Cerebellum (tissue), 4 donors: ENCODE measurements at places on chromosomes 16 and 17.

- DNase-seq, result peak; percentile 87
Observed at GRCh38 chr16:77469634-77470033, 34.8 kb upstream of the ADAMTS18 start.

DNA sequence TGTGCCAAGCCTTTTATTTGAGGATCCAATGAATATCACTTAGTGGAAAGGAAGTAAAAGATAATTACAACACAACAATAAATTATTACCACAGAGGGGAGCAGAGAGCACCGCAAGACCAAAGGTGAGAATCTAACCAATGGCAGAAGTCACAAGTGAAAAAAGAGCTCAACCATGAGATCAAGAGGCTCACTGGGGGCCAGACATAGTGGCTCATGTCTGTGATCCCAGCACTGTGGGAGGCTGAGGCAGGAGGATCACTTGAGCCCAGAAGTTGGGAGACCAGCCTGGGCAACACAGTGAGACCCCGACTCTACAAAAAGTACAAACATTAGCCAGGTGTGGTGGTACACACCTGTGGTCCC, 17.7 kb downstream of the ANKRD11 start:
- DNase-seq, result no peak

- DNase-seq, result no peak
Observed at GRCh38 chr17:52465407-52465806, 306.9 kb upstream of the CA10 start.

DNA sequence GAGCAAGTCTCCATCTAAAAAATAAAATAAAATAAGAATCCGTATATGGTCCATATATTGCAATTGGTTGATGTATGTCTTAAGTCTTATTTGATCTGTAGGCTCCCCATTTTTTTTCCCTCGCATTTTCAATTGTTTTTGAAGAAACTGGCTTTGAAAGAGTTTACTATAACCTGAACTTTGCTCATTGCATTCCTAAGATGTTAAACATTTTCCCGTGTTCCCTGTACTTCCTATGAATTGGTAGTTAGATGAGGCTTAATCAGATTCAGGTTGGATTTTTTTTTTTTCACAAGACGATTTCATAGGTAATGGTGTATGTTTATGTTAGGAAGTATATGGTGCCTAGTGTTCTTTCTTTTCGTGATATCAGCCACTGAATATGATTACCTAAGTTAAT, 3.3 kb downstream of the LRRC36 start:
- no peak for DNase-seq

- DNase-seq, result no peak
Observed at GRCh38 chr17:79623786-79624717, 13.2 kb upstream of the RBFOX3 start.

GRCh38 chr16:28522792-28523191, 16.0 kb downstream of the NUPR1 start:
- no peak for DNase-seq
